ENCODE measurements at places on chromosomes 11 and 22.

DNA sequence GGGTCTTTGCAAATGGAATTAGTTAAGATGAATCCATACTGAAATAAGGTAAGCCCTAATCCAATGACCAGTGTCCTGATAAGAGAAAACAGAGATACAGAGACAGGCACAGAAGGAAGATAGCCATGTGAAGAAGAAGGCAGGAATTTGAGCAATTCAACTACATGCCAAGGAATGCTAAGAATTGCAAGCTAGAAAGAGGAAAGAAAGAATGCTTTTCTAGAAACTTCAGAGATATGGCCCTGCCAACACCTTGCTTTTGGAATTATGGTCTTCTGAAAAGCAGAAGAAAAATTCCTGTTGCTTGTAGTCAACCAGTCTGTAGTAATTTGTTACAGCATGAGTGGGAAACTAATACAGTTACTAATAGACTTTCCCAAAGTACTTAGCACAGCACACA is 111.3 kb downstream of the SLC17A6 start:
- DNase-seq = no peak

DNA sequence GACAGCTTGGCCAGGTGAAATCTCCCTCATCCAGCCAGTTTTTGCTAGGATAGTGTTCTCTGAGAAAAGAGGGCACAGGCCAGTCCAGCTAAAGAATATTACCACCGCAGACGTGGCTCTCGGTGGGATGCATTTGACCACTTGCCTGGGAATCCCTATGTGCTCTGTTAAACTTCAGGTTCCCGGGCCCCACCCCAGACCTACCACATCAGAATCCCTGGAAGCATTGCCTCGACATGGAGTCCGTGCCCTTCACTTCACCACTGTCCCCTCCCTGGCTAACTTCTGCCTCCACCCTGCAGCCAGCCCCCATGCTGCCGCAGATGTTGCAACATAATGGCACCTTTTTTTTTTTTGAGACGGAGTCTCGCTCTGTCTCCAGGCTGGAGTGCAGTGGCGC is 56.9 kb upstream of the EMID1 start:
- no peak for DNase-seq

DNA sequence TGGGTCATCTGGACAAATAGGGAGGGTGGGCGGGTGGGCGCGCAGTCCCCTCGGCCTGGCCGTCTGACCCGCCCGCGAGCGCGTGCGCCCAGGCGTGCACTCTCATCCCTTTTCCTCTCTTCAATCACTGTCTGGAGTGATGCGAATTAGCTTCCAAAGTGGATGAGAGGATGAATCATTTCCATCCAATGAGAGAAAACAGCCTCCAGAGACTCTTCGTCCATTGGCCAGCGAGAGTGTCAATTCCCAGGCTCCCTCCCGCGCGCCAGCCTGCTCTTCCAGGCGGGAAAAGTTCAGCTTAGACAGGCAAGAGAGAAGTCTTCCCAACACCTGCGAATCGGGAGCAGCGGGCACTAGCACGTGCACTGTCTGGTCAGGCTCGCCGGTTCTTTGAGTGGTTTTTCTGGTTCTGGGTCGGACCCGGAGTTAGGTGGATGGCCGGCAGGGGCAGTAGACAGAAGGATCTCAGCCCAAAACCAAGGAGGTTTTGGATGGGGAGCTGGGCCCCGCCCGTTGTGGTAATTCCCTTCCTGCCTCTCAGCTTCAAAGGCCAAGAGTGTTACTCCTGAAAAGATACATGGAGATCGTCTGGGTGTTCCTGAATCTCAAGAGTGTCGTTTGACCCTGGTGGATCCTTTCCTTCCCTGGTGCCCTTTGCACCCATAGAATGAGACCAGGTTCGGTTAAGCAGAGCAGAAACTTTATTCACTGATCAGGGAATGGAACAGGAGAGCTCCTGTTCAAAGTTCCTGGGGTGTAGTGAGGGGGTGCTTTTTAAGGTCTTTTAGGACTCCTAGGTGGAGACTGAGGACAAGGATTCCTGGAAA is 33.4 kb upstream of the GLYATL1 start:
- DNase-seq = peak; percentile 90

GRCh38 chr22:24688256-24688655 is 85.3 kb downstream of the GGT1 start:
- DNase-seq = no peak

DNA sequence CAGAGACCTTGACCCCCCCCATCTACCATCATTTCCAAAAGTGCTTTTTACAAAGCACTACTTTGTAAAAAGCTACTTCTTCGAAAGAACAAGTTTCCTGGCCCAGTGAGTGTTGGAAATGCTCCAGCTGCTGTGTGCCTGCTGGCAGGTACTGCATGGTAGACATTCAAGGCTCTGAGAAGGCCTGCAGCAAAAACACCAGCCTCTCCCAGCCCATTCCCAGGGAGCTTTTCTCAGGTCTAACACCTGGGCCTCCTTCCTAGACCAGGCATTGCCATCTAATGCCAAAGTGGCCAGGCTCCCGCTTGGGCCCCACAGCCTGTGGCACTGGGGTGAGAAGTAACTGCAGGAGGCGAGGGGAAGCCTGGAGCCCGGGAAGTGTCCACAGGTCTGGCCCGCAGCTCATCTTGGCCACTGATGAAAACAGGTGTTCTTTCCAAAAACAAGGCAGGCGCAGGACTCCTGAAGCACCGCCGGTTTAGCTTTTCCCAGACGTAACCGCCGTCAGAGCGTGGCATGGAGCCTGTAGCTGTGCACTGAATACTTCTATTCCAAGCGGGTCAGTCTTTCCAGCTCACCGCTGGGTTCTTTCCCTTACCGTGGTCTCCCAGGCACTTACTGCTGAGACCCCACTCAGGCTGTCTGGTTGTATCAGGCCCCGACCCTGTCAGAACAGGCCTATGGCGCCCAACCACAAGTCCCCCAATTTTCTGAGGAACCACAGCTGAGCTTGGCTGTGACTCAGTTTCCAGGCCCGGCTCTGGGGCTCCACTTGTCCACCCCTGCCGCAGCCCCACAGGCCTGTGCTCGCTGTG is 1.2 kb upstream of the TCIRG1 start:
- no peak for DNase-seq

- no peak for DNase-seq
Measured at GRCh38 chr11:122686111-122686510, 30.6 kb downstream of the UBASH3B start.

- DNase-seq = peak; percentile 82
Measured at GRCh38 chr22:41367039-41367679, 14.6 kb upstream of the TEF start.
